ENCODE measurements at places on chromosomes 11 and 22.

GRCh38 chr11:27229511-27230191 is 133.4 kb downstream of the CCDC34 start:
- no peak for DNase-seq

GRCh38 chr22:40690370-40690769 is 11.1 kb downstream of the MCHR1 start:
- no peak for DNase-seq

GRCh38 chr11:134349109-134349801 is 17.5 kb downstream of the GLB1L2 start:
- no peak for DNase-seq

GRCh38 chr22:29342177-29342576 is 26.7 kb upstream of the RASL10A start:
- no peak for DNase-seq

DNA sequence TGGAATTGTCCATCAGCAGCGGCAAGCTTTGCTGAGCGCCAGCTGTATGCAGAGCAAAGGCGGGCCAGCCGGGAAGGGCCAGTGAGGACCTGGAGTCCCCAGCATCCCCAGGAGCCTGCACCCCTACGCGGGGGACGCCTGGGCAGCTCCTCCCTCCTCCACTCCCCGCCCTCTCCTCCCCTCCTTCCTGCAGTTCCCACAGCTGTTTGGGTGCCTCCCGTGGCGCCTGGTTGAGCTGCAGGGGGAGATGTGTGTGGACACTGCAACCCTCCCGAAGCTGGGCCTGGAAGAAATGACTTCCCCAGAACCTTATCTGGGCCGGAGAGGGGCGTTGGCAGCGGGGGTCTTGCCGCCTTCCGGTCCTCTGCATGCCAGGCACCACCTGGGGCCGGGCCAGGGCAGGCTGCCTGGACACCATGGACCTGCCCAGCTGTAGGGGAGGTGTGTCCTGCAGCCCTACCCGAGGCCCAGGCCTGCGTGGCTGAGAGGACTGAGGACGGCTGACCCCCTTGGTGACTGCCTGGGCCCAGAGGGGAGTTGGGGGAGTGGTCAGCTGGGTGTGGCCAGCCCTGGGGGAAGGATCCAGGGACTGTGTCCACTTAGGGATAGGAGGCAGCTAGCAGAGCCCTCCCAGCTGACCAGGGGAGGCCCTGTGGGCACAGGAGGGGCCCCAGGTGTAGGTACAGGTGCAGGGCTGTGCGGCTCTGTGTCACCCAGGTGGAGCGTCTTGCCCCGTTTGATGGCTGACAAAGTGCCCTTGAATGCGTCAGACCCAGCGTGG is 16.8 kb upstream of the MUC6 start:
- peak; percentile 38 for DNase-seq

GRCh38 chr11:76599041-76600013 is 71.2 kb downstream of the LRRC32 start:
- no peak for DNase-seq

Data from activated effector memory CD4-positive, alpha-beta T cell treated with anti-CD3 and anti-CD28 coated beads, Interleukin-2, amount 50 U/mL, for 16 hours (primary cell).